Globus pallidus (tissue), 1 donor: ENCODE measurements at places on chromosomes 7 and 10.

DNA sequence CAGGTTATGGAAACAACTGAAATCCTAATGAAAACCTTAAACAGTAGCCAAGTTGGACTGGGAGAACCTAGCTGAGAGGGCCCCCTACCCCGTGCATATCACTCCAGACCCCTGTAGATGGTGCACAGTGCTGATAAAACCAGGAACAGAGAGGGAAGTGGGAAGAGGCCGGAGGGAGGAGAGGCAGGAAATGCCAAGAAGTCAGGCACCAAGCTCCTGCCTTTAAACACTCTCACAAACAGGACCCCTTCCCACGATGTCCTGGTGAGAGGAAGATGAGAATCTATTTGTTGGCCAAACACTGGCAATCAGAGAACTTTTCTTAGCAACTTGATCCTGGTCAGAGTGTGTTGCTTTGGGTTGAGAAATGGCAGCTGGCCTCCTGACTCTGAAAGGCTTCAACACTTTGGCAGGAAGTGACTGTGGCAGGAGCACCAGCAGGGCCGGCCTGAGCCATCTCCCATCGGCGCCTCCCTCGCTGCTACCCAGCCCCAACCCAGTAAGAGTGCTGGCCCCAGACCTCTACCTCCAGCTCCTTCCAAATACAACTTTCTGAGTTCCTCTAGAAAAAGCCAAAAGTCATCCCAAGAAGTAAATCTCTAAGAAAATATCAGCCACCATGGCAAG is 39.5 kb downstream of the GSDME start:
- no peak for DNase-seq

- DNase-seq, result peak; percentile 35
Measured at GRCh38 chr10:96259150-96259549, 12.2 kb downstream of the BLNK start.

DNA sequence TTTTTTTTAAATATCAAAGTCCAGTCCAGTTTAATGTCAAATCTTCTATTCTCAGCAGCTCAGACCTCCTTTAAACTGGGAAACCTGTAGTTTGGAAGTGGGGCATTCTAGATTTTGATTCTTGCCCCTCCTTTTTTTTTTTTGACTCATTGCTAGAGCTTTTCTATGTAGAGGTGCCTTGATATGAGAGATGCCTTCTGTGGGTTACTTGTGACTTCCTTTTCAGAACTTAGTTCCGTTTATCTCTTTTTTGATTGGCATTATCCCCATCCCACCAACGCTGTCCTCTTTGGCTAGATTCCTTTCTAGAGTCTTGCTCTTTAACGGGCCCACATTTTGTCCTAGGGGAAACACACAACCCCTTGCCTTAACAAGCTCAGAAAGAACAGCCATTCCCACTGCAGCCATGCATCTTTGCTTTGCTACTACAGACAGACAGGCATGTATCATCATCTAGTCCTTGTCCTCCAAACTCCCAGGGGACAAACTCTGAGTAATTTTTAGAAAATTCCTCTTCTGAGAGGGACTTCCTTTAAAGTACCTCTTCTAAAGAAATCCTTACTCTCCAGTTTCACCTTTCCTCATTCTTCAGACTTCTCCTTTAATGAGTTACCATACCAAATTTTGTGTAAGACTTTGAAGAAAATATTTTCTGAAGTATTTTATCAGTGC is 153.6 kb downstream of the PHF14 start:
- DNase-seq, result no peak

DNA sequence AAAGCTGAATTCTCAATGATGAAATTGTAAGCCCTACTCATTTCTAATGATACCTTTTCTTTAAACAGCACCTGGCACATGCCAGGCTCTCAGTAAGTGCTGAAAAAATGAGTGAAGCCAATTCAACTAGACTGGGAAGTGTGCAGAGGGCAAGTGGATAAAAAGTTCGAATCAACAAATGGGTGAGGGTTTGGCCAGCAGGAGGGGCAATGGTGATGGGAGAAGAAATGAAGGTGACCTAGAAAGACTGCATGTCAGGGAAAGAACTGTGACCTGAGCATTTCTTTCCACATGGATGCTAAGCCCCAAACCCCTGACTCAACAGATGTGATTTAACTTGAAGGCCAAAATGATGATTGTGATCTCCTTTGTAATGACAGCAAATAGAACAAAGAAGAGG is 54.6 kb downstream of the DKK1 start:
- no peak for DNase-seq

- no peak for DNase-seq
Measured at GRCh38 chr7:2143981-2144595, 88.7 kb downstream of the MAD1L1 start.

DNA sequence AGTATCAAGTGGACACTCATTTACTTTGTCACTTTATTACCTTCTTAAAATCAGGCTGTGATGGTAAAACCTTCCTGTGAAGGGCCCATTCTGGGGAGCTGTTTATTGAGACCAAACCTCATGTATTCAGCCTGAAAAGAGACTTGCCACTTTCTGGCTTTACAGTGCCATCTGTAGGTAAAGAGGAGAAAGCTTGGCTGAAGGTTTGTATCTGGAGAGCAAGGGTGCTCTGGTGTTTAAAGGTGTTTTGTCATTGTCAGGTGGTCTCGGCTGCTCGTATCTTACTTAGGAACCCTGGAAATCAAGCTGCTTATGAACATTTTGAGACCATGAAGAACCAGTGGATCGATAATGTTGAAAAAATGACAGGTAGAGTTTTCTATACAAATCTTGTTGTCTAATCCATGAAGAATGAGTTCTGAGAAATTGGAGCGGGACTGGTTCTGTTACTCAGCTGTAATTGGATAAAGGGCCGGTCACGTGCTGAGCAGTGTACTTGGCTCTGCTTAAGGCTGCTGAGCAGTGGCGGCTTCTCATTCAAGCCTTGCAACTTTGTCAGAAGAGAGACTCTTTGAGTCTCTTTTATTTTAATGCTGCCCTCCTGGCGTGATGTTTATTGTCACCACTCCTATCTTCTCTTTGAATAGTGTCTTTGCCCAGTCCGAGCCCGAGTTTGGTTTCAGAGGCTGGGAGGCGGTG is 46.9 kb downstream of the AP3M1 start:
- no peak for DNase-seq

DNA sequence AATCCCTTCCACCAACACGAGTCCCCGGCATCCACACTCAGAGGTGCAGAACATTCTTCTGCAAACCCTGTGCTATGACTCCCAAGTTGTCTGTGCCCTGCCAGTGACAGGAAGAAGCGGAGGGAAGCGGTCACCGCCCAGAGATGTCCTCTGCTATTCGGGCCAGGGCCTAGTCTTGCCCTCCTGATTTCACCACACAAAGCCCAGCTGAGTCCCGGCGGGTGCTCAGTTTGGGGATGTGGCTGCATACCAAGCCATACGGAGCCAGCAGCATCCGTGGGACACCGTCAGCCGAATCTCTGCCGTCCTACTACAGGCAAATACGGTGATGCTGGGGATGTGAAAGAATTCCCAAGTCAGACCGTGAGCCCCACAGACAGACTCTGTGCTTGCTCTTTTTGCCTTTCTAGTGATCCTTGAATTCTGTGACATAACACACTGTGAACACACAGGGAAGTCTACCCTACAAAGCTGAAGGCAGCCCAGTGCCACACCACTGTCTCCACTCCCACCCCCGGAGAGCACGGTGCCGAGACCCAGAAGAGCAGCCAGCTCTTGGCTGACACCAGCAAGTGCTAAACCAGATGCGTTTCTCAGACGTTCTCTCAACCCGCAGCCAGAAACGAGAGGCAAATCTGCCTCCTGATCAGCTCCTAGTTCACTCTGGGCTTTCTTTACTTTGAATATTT is 2.0 kb downstream of the STK32C start:
- DNase-seq, result no peak

DNA sequence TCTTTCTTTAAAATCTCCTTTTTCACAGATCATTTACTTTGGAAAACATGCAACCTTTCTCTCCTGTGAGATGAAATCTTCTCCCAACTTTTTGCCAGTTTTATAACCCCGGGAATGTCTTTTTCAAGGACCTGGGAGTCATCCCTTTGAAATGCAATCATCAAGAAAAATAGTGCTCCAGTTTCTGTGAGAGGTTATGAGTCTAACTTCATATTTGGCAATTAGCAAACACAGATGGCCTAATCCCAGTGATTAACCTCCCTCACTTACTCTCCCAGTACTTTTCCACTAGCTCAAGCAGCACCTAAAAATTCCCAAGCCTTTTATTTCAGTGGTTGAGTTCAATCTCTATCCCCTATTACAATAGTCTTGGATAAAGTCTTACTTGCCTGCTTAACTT is 185.8 kb upstream of the TMEM106B start:
- DNase-seq, result no peak

GRCh38 chr7:12553416-12553815 is 17.1 kb upstream of the SCIN start:
- DNase-seq, result no peak

- no peak for DNase-seq
Measured at GRCh38 chr10:126907423-126907970, 2.3 kb downstream of the DOCK1 start.

- peak; percentile 96 for DNase-seq
Measured at GRCh38 chr10:126670895-126671261, 385 bp upstream of the C10orf90 start.

DNA sequence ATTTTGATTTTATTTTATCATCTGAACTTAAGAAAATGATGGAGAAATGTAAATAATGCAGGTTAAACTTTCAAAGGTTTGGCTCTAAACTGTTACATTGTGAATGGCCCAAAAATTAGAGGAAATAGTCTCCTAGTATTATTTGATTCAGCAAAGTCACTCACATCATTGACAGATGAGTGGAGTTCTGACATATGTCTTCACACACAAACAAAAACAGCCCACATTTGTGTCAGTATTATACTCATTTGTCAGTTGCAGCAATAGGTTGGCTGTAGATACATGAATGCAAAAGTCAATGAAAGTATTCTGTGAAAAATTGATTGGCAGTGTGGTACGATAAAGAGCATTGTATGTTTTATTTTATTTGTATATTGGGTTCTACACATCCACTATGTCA is 108.8 kb upstream of the BMPER start:
- no peak for DNase-seq

DNA sequence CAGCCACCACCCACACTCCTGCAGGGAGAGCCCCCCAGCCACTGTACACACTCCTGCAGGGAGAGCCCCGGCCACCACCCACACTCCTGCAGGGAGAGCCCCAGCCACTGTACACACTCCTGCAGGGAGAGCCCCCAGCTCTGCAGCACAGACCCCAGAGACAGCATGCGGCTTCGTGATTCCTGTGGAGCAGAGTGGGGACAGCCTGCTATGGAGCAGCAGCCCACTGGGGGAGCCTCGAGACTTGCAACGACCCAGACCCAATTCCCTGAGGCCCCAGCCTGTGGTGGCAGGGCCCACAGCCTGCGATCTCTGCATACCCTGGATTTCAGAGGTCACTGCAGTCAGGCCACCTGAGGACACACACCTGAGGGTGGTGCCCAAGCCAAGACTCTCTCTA is 523.1 kb downstream of the DNAJB6 start:
- no peak for DNase-seq

GRCh38 chr7:81331061-81332018 is 412.5 kb upstream of the SEMA3C start:
- no peak for DNase-seq

GRCh38 chr7:43396187-43396740 is 186.6 kb upstream of the STK17A start:
- no peak for DNase-seq

- no peak for DNase-seq
Measured at GRCh38 chr7:115511330-115511729, 519.2 kb downstream of the TFEC start.

DNA sequence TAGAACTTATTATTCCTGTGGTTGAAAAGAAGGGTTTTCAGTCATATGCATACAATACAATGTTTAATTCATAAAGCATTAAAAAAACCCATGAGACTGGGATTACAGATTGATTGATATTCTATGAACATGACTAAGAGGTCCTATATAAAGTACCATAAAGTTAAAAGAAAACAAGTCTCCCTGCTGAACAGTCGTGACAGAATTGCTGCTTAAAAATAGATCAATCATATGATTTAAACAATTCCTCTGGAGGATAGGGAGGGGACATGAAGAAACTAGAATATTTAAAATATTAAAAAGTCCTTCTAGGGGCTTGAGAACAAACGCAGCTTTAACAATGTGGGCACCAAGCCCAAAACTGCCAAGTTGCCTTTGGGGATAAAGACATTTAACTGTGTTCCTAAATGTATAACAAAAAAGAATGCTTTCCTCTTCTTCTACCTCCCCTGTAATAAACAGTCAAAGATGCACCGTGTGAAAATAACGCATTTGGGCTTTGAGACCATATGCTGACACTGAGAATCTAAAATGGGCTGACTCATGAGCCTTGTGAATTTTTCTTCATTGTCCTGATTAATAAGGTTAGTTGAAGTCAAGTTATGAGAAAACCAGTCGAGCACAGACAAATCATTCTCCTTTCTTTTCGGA is 25.8 kb downstream of the TWIST1 start:
- DNase-seq, result no peak

DNA sequence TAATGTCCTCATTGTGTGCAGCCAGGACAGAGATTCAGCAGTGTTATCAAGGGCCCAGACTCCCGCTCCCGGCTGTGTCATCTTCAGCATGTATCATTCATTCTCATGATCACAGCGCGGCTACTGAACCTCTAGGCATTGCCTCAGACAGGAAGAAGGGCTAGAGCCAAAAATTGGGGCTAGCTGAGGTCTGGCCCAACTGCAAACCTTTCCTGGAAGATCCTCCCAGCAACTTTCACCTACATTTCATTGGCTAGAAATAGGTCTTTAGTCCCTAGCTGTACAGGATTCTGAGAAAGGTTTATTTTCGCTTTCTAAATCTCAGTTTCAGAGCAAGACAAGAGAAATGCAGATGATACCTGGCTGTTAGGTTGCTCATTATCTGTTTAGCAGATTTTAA is 81.9 kb downstream of the CREM start:
- DNase-seq, result peak; percentile 60

GRCh38 chr10:30117812-30118501 is 58.6 kb upstream of the JCAD start:
- DNase-seq, result no peak

DNA sequence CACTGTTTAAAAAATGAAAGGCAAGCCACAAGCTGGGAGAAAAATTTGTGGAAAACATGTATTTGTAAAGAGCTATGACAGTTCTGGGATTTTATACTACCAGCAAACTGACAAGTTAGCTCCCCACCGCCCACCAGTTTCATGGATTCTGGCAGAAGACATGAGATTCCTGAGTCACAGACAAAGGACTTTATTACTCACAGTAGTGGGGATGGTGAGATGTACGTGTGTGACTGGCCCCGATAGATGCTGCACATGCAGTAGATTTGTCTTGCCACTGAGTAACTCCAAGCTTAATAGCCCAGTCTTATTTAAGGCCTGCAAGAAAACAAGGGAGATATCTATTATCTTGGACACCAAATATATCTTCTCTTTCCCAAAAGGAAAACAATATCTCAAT is 281.7 kb downstream of the AHR start:
- no peak for DNase-seq

GRCh38 chr10:121998462-121998861 is 9.5 kb downstream of the TACC2 start:
- DNase-seq, result no peak

GRCh38 chr10:85593226-85593772 is 773.3 kb downstream of the GRID1 start:
- DNase-seq, result no peak
